ENCODE measurements at places on chromosomes 3 and 15.

DNA sequence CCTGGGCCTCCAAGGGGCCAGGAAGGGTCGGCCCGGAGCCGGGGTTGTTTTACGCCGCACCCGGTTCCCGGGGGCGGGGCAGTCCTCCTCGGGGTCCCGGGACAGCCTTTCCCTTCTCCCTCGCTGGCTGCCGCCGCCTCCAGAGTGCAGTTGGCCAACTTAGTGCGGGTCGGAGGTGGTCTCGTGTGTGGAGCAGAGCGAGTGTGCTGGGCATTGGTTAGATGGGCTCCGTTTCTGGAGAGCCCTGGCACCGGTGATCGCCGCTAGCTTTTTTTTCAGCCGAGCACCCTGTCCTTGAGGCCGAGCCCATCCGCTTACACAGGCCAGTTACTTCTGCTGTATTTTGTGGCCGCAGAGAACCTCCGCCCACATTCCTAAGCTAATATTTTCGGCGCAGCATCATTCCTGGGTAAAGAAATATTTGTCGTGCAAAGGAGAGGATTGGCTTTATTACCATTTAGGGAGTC lies 585 bp downstream of the KIF23 start:
- peak; percentile 95 for DNase-seq

GRCh38 chr3:168251371-168251770 lies 155.6 kb upstream of the GOLIM4 start:
- DNase-seq = no peak

DNA sequence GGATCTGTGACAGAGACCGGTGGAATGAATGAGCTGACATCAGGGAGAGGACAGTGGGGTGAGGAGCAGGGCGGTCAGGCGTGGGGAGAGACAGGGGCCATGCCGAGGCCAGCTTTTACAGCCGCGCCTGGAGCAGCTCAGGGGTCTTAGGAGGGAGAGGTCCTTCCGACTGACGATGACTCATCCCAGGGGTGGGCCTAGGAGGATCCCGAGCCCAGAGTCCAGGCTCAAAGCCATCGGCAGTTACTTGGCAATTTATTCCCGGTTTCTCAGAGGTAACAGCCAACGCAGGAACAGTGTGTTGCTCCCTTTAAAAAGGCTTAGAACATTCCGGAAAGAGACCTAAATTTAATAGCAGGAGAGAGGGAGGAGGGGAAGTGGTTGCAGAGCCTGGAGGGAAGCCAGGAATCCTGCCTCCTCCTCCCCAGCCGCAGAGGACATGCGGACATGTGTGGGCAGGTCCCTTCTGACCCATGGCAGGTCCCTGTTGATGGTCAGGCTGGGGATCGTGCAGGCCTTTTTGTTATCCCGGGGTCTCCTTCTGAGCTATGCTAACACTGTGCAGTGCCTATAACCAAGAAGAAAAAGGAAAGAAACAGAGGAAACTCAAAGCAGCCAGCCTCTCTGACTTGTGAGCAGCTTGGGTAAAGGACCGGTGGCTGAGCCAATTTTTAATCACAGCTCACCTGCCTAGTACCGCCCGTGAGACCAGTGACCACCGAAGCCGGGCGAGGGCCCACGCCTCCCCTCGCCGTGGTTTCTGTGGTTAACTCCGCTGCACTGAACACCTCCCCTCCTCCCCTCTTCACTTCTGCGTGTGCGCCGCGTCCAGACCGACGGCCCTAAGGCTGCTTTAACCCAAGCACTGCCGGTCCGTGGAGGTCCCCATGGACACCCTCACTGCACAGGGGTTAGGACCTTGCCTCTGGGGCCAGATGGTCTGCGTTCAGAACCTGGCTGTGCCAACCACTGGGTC lies 392.4 kb upstream of the PROK2 start:
- peak; percentile 45 for DNase-seq

- DNase-seq = peak; percentile 17
These were observed 67.4 kb upstream of the OSBPL11 start for GRCh38 chr3:125662675-125663074.

DNA sequence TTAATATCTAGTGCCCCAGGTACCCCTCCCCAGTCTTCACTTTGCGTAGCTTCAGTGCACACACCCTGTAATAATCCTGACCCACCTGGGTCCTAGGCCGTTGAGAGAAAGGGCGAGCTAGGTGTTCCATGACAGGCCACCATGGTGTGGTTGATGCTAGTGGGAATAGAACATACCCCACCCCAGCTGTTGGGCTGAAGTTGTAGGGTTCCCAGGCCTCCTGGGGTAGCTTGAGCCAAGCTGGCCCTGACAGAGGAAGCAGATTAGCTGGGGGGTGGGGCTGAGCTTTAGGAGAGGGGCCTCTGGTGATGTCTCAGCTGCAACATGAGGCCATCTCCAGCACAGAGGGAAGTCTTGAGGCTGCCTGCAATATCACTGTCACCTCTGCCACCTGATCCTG lies 40.5 kb downstream of the RAB11A start:
- no peak for DNase-seq

- DNase-seq = no peak
These were observed 1.9 kb downstream of the MAP4 start for GRCh38 chr3:48014358-48014757.

- DNase-seq = no peak
These were observed 119.5 kb downstream of the RPL22L1 start for GRCh38 chr3:170750478-170750830.

DNA sequence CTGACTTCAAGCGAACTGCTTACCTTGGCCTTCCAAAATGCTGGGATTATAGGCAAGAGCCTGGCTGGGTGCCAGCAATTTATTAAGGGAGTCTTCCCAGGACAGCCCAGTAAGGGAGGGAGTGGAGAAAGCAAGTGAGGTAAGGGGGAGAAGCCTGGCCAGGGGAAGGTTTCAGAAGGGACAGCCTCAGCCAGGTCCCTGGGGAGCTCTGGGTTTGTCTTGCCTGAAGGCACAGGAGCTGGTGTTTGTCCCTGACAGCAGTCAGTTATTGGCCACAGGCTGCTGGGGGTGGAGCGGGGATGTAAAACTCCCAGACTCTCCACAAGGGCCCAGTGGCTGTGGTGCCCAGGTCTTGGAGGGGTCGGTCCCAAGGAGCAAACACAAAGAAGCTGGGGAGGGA lies 33.0 kb upstream of the CDCP1 start:
- no peak for DNase-seq

DNA sequence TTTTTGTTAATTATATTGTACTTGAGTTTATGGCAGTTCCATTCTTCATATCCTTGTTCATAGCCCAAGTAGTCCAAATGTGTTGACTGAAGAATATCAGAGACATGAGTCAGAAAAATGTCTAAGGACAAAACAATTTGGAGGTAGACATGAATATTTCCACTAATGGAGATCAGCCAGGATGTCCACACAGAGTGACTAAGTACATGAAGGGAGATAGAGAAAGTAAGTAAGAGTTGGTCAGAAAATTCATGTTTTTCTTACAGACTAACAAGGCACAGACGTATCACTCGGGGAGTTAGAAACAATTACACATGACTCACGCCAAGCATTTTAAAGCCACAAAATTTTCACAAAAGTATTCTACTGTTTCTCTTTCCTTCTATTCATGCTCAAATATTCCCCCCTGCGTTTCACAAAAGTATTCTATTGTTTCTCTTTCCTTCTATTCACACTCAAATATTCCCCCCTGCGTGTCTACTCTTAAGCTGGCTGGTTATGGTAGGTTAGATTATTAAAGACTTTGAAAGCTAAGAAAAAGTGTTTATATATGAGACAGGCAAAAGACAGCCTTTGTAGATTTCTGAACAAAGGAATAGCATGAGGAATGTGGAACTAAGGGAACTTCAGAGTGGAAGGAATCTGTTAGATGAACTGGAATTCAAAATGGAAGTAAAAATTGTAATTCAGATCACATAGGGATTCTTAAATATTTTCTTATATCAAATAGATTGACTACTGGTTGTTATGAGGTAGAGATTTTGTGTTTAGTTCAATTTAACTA lies 648.7 kb upstream of the CCDC54 start:
- DNase-seq = peak; percentile 99

- DNase-seq = no peak
These were observed 75.3 kb downstream of the SSR3 start for GRCh38 chr3:156479604-156480003.

DNA sequence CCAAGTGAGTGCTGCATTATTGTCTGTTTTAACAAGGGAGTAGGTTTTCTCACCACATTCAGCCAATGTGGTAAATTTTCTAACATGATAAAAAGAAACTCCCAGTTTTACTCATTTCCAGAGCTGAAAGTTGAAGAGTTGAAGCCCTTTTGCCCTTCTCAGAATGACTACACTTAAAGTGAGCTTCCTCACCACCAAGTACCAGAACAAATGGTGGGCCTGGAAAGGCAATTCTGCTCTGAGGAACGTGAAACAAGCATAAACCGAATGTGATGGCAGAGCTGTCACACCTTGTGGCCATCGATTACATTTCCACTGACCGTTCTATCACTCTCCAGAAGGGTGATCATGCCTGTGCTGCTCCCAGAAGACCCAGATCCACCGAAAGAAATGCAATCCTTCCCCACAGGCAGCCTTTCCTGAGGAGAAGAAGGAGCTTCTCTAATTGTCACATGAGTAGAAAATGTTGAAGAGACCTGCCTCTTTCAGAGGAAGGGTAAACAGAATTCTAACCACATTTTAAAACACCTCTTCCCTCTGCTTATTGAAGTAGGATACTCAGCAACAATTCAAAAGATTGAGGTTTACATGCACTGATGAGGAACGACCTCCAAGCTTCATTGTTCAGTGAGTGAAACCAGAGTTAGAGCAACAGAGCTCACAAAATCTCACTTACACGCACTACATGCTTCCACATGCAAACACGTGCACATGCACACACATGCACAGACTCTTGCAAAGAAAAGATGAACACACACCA lies 21.4 kb upstream of the CCR9 start:
- no peak for DNase-seq

DNA sequence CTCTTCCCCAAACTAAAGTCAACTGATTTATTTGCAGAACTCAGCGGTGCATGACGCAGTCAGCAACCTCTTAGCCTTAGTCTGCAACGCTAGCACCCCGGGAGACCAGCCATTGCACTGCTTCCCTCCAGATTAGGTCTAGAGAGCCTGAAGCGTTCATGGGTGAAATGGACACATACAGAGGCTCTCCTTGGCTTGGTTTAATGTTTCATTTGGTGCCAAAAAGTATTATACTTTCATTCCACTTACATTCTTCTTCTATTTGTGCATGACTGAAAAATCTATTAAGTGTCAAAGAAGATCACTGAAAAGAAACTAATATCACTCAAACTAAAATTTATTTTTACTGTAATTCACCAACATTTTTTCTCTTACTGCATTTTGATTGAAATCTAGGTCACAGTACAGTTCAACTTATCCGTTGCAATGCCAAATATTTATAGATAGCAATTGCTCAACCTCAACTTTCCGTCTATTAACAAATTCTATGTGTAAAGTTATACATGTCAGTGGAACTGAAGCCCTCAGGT lies 116.2 kb downstream of the ROBO1 start:
- DNase-seq = no peak
